HEK293T (cell line): ENCODE measurements at places on chromosomes 4 and X.

DNA sequence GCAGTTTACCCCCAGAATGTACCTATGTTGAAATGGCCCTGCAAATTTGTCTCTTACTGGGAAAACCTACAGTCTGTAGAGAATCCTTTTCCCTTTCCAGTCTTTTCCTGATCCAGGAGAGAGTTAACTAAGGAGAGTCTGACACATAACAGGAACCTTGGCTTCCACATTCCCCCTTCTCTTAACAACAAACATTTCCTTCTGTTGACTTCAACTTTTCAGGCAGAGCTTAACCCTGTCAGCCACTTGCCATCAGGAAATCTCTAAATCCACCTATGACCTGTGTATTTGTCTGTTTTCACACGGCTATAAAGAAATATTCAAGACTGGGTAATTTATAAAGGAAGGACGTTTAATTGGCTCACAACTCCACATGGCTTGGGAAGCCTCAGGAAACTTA lies 45.6 kb upstream of the GPR78 start:
- no peak for DNase-seq

GRCh38 chrX:16629909-16630308 lies 20.0 kb upstream of the S100G start:
- DNase-seq: no peak

DNA sequence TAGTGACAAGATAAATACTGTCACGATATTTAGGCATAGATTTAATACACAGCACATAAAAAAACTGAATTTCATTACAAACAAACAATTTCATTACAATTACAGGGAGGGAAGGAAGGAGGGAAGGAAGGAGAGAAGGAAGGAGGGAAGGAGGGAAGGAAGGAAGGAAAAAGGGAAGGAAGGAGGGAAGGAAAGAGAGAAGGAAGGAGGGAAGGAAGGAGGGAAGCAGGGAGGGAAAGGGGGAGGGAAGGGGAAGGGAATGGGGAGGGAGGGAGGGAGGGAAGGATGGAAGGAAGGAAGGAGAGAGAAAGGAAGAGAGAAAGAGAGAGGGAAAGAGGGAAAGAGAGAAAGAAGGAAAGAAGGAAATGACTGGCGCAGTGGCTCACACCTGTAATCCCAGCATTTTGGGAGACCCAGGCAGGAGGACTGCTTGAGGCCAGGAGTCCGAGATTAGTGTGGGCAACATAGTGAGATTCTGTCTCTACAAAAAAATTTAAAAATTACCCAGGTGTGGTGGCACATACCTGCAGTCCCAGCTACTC lies 64.6 kb downstream of the FBXW7 start:
- DNase-seq: no peak

DNA sequence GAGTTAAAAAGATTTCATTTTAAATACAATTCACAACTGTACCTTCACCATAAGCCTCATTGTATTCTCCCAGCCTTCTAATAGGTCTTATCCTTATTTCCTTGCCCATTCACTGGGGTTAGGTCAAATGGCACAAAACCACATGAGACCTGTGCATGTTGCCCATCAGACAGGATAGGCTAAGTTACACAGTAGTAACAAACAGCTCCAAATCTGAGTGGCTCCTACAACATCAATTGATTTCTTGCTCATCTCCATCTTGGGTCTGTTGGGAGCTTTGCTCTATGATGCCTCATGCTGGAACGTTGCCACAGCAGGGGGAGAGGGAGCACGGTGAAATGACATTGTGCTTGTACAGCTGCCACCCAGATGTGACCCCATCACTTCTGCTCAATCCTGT lies 70.6 kb downstream of the DHX15 start:
- no peak for DNase-seq

GRCh38 chr4:154807042-154807630 lies 26.1 kb downstream of the RBM46 start:
- no peak for DNase-seq

DNA sequence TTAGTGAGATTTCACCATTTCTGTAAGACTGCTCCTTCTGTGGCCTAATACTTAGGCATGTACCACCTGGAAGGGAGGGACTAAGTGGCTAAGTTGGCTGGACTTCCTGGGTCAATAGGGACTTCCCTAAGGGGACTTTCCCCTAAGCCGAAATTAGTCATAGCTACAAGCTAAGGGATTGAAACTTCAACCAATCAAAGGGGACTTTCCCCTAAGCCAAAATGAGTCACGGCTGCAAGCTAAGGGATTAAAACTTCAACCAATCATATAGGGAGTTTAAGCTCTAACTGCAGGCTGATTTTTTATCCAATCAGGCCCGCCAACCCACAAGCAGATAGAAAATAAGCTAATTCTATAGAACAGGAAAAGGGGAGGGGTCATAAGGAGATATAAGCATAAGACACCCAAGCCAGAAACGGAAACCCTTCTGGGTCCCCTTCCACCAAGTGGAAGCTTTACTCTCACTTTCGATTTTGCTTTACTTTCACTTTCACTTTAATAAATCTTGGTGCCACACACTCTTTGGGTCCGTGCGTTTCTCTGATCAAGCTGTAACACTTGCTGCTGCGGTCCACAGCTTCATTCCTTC lies 382.8 kb downstream of the KLHL4 start:
- no peak for DNase-seq

GRCh38 chr4:138235419-138235952 lies 6.7 kb downstream of the SLC7A11 start:
- no peak for DNase-seq
